ENCODE measurements at places on chromosomes 12 and 14.

DNA sequence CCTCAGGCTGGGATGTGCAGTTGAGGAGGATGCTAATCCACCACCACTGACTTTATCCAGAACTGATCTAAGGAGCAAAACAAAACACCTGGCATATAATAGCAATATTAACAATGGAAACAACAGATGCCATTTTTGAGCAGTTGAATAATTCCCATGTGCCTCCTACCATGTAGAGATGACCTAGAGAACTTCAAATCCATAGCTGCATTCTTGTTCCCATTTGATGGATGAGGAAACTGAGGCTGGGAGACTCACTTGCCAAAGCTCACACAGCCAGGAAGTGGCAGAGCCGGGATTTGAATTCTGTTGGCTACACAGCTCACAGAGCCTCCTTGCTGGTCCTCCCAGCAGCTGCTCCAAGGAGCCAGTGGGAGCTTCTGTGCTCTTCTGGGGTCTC lies 155.8 kb upstream of the MYL2 start:
- no peak for DNase-seq

DNA sequence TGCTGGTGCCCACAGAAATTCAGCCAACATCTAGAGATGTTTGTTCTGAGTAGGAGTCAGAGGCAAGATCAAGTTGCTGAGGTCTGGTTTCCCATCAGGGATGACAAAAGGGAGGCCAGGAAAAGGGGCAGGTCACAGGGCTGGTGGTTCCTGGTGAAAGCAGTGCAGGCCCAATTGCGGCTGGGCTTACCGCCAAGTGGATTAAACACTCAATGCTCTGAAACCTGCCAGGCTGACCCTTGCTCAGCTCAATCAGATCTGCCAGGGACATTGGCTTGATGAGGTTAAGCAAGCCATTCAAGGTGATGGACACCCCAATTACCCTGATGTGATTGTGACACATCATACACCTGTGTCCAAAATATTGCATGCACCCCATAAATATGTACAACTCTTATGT lies 5.5 kb upstream of the OAS1 start:
- no peak for DNase-seq

- no peak for DNase-seq
Observed at GRCh38 chr12:20024194-20024593, 344.1 kb upstream of the PDE3A start.

GRCh38 chr14:32578181-32578580 lies 249.1 kb downstream of the AKAP6 start:
- DNase-seq = no peak

- no peak for DNase-seq
Observed at GRCh38 chr14:35384455-35385041, 20.0 kb downstream of the NFKBIA start.

DNA sequence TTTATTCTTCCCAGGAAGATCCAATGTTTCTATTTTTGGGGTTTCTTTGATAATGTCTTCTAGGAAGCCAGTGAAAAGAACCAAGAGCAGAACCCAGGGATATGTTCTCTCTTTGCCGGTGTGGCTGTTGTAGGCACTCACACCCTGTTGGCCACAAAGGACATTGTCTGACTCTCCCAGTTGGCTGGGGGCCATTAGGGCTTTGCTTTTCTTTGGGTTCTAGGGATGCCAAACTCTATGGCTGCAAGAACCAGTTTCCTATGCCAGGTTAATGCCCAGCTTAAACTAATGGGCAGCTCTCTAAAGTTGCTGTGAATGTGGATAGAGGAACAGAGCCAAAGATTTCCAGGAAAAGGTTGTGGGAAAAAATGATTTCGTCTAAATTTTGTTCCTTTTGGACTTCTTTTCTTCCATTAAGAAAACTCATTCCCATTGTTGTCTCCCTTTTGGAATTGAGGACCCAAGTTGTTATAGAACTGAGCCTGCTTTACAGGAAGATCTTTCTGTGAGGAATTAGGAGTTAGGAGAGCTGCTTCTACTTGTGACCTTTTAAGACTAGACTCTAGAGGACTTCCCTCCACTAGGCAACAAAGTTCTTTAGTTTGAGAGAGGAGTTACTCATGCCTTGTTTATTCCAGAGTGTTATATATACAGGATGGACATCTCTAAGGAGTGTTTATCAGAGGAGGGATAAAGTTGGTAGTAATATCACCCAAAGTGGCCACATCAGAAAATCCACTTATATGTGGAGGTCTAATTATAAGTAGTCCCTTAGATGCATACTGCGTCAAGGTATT lies 13.1 kb downstream of the COPZ1 start:
- DNase-seq = no peak

DNA sequence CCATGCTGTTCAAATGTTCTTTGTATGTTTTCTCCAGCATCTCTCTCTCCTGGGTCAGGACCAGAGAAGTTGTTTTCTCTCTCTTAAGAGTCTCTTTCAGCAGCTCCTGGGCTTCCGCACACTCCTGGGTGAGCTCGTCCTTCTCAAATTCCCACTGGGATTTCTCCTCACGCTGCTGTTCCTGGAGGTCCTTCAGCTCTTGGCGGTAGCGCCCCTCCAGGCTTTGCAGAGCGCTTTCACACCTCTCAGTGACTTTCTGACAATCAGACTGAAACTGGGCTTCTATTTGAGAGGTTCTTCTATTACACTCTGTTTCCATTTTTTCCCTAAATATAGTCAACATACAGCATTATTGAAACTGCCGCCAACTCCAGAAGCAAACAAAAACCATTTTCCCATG lies 72.7 kb downstream of the NIN start:
- DNase-seq = no peak

DNA sequence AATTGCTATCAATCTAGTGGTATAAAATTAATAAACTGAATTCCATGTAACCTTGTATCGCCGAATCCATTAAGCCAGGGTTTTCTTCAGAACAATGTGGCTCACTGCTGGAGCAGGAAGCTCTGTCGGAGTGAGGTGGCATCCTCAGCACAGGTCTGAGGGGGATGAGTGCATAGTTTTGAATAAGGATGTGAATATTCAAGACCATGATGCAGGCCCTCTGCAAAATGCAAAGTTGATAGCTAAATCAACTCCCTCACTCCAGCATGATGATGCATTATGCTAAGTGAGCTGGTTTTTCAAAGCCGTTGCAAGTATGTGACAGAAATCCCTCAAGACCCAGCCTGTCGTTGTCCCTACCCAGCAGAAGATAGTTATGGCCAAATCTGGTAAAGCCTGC lies 53.0 kb downstream of the TRIM9 start:
- no peak for DNase-seq

- no peak for DNase-seq
Observed at GRCh38 chr12:121653999-121654398, 15.5 kb downstream of the MORN3 start.

DNA sequence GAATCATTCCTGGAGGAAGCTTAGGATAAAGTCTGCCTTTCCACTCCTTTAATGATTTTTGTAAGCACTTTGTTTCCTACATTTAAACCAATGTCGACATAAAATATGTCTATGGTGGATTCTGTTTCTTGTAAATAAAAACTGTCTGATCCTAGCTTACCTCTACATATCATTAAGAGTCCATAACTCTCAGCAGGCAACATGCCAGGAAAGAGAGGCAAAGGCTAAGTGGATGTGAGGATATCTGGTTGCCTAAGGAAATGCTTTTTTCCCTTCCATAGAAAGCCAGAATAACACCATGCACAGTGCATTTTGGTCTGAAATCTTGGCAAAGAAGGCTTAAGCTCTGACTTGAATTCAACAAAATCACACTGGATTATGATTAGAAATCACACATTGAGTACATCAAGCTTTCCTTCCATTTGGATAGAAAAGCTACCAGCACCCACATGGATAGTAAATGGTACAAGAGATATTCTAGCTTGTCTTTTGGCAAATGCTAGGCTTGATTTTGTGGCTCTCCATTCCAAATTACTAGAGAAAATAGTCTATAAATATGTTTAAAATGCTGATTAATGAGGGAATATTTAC lies 57.0 kb upstream of the CNTN1 start:
- DNase-seq = no peak

- DNase-seq = no peak
Observed at GRCh38 chr12:45483571-45483970, 245.9 kb upstream of the ARID2 start.

DNA sequence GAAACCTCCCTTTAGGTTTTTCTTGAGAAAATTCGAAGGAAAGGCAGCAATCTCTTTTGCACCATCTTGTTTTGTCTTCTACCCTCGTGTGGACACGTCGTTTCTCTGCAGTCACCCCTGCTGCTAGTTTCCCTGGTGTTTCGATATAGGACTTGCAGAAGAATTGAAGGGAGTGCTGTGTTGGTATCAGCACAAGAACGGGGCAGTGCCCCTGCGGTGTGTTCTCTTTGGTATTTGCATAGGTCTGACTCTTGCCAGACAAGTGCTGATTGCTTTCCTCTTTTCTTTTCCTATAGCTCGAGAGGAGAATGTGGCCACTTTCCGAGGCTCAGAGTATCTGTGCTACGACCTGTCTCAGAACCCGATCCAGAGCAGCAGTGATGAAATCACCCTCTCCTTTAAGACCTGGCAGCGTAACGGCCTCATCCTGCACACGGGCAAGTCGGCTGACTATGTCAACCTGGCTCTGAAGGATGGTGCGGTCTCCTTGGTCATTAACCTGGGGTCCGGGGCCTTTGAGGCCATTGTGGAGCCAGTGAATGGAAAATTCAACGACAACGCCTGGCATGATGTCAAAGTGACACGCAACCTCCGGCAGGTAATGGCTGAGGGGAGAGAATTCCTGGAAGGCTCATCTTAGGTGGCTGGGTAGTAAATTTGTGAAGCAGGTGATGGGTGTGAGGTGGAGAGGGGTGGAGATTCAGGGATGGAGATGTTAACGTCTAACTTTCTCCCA lies 474.8 kb downstream of the NRXN3 start:
- DNase-seq = no peak

DNA sequence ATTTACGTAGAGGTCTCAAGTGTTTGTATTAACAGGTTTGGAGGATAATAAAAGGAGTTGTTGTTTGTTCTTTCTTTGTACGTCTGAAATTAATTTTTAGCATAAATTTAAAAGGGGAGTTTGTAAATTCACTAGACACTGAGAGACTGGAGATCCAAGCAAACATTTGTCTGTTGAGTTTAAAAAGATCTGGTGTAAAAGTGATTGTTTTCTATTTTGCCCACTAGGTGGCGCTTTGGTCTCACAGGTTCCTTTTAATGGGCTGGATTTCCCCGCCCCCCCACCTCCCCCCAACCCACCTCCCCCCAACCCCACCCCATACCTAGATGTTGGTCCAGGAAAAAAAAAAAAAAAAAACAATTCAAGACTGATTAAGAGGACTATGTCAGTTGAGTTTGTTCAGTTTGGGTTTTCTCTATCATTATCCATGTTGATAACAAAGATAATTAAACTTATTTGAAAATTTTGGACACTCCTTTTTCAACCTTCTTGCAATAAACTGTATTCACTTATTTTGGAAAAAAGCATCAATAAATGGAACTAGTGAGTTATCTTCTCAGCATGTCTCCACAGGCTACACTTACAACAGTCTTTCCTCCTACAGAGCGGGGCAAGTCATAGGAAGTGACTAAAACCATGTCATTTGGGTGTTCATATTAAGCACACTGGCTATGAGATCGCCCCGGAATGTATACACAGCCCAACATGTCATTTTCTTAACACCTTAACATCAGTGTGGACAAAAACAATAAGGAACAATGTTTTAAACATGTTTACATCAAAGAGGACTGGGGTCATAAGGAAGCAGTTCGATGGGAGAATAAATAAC lies 841.1 kb downstream of the NRXN3 start:
- DNase-seq = no peak

DNA sequence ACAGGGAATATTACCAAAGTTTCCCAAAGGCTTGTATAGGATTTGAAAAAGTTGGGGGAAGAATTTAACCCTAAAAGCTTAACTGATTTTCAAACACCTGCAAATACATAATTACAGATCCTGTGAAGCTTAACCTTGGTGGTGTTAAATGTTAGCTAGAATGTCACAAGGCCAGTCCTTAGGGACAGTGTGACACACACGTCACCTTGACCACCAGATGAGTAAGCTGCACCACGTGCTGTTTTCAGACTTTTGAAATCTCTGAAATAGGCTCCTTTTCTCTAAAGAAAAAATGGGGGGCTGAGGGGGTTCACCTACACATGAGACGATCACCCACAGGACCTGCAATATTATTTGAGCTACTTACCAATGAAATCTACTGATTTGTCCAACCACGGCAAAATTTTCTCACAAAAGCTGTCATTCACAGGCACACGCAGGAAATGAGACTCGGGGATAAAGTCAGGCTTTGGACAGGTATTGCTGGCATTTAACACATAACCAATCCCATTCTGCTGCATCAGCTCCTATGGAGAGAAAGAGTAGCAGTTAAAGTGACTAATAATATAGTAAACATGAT lies 75.9 kb downstream of the DUSP16 start:
- no peak for DNase-seq

GRCh38 chr14:66046591-66046990 lies 439.6 kb upstream of the CCDC196 start:
- no peak for DNase-seq

DNA sequence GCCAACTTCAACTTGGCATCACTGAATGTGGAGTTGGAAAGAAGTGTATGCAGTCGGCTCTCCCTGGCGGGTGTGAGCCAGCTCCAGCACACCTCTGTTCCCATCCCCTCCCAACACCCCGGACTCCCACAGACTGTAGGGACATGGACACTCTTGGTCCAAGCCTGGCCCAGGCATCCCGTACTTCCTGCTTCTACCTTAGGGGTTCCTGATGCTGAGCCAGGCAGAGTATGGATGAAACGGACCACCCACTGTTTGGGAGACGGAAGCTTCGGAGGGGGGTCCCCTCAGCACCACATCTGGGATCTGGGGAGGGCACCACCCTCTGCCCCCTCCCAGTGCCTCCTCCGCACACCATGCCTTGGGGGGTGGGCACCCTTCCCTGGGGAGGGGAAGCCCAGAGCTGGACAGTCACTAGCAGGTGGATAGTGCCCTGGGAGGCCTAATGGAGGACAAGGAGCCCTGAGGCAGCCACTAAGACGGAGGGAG lies 62.0 kb downstream of the LGMN start:
- no peak for DNase-seq

GRCh38 chr14:56117765-56118610 lies at the start of gene PELI2:
Gene PELI2, plus strand, starts transcription at chr14:56118411. Its CDS starts 250 bp downstream, at chr14:56118661.
- DNase-seq = peak; percentile 82

GRCh38 chr14:22580625-22581024 lies 8.4 kb downstream of the DAD1 start:
- no peak for DNase-seq

- DNase-seq = no peak
Observed at GRCh38 chr14:71339650-71340415, 432.6 kb downstream of the PCNX1 start.

- DNase-seq = no peak
Observed at GRCh38 chr12:57149245-57149900, 2.0 kb upstream of the LRP1-AS start.
